ENCODE measurements at places on chromosomes 7 and 10.

DNA sequence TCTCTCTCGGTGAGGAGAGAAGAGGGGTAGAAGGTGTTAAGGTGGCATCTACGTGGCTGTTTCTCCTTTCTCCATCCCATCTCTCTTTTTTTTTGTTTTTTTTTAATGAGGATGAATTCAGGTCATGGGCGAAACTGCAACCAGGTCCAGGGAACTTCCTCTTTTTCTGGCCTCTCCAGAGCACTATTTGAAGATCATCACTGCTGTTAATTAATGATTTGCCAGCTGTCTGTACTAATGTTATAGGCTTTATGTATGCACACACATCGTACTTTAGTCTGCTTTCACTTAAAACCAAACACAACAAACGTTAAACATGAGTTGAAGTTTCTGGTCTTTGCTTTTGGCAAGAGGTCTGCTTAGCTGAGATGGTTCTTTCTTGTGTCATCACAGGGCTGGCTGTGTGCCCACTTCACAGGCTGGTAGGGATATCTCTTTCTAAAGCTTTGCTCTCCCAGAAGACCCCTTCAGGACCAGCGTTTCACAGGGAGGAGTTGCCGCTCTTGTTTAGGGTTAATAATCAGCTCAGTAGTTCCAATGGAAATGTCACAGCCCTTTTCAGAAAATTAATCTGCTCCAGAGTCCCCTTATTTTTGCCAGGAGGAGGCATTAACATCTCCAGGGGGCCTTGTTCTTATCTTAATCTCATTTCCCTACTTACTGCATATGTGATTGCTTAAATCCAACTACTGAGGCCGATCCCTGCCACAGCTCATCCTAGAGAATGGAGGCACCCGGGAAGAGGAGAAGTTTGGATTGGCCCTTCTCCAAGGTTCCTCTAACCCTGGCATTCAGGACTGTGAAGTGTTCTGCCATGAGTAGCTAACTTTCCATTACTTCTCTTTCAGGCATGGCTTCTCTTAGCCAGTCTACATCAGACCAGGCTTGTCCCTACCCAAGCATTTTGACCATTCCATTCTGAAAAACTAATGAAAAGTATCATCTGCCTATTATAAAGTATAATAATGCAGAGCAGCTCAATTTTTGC lies 273.9 kb upstream of the NFE2L3 start:
- no peak for DNase-seq

GRCh38 chr10:132711613-132712121 lies 74.3 kb downstream of the NKX6-2 start:
- no peak for DNase-seq

GRCh38 chr7:74454925-74455288 lies 1.2 kb downstream of the GTF2IRD1 start:
- no peak for DNase-seq

GRCh38 chr7:27177795-27178320 lies 3.7 kb upstream of the HOXA10 start:
- DNase-seq = no peak

DNA sequence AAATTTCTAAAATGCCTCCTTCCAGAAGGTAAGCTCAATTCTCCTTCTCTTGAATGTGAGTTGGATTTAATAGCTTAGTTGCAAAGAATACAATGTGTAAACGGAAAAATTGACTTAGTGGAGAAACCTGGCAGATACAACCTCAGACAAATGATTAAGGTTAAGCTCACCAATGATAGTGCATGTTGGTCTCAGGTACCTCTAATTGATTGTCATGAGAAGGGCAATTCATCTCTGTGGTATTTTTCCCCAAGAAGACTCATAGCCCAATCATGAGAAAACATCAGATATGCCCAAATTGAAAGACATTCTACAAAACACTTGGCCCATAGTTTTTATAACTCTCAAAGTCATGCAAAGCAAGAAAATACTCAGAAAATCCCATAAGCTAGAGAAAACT lies 36.2 kb upstream of the TMEM106B start:
- DNase-seq = no peak

DNA sequence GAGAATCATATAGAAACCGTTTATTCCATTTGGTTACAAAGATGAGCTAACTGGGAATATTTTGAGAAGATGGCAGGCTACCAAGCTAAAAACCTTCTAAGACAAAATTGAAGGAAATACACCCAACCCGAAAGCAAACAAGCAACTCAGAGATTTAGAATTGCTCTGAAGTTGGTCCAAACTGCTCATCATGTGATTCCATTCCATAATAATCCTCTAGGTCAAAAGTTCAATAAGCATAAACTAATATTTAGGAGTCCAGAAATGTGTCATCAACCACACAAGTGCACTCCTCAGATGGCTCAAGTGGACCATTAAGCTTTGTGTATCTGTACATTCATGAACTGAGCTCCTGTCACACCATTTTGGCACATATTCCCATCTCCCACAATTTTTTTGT lies 28.7 kb downstream of the DGKI start:
- no peak for DNase-seq

- DNase-seq = no peak
These were observed 143.8 kb downstream of the MAPK8 start for GRCh38 chr10:48450233-48450740.

DNA sequence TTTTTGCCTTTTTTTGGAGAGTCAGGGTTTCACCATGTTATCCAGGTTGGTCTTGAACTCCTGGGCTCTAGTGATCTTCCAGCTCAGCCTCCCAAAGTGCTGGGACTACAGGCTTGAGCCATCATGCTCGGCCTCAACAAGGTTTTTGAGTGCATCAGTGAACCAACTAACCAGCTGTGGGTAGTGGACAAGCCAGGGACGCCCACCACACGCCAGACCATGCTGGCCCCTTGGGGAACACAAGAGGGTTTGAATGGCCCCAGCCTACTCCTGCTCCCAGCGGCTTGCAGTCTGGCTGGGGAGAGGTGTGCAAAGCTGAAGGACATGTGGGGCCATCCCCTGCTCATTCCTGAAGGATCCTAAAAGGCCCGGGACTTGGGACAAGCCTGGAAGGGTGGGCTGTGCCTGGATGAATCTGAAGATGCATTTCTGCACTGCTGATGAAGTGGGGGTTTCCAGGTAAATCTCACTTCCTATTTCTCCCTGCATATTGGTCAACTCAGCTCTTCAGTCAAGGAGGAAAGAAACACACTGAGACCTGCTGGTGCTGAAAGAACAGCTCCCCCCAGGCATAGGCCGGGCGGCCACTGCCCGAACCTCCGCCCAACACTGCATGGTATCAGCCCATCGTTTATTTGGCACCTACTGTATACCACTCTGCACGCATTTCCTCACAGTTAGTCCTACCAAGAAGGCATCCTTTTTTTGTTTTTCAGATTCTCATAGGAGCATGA lies 6.9 kb downstream of the MMD2 start:
- no peak for DNase-seq

DNA sequence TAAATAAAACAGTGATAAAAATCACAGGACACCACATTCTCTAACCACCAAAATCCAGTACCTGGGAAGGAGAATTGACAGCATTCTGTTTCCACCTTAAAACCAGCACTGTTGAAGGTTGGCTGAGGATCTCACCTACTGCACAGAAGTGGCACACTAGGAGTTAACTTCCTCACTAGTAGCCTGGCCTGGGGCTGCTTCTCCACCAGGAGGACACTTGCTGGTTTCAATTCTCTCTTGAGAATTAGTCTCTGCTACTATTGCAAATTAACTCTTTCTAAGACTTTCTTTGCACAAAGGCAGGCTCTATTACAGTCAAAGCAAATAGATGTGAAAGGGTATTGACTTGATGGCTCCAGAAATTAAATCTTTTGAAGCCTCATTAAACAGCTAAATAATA lies 2.3 kb upstream of the CTTNBP2 start:
- DNase-seq = no peak

DNA sequence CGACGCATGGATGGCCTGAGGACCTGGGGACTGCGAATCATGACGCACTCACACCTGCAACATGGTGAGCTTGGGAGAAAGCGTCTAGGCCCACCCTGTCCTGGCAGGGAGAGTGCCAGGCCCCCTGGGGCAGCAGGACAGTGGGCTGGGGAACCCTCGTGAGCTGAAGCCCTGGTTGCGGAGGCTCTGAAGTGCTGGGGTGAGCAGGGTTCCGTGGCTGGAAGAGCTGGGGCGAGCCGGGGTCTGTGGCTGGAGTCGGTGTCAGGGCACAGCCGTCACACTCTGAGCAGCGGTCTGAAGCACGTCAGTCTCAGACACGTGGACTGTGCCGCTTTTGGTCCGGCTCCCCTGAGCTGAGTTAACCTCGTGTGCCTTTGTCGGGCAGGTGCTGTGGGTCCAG lies 4.7 kb downstream of the SUN1 start:
- no peak for DNase-seq

DNA sequence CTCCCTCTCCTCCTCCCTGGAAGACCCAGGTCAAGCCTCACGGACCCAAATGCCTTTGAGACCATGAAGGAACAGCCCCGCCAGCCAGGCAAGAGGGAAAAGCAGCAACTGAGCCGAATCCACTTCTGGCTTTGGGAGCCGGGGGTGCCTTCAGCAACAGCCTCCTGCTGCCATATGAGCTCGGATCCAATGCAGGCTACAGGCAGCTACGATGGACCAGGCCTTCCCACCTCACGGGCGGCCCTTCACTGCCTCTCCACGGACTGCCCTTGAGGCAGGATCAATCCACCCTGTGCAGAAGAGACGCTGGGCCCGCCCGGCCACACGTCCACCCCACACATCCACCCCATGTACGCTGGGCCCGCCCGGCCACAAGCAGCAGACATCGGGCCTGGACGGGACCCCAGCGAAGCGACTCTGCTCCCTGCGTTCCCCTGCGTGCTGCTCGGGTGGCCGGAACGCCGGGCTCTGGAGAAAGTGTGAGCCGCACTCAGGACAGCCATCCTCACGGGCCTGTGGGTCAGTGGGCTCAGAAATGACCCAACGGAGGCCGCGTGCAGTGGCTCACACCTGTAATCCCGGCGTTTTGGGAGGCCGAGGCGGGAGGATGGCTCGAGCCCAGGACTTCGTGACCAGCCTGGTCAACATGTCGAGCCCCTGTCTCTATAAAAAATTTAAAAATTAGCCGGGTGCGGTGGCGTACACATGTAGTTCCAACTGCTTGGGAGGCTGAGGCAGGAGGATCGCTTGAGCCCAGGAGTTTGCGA lies 82.0 kb downstream of the FOXL3 start:
- DNase-seq = no peak

- DNase-seq = no peak
These were observed 6.8 kb downstream of the ARL5B start for GRCh38 chr10:18665815-18666558.

DNA sequence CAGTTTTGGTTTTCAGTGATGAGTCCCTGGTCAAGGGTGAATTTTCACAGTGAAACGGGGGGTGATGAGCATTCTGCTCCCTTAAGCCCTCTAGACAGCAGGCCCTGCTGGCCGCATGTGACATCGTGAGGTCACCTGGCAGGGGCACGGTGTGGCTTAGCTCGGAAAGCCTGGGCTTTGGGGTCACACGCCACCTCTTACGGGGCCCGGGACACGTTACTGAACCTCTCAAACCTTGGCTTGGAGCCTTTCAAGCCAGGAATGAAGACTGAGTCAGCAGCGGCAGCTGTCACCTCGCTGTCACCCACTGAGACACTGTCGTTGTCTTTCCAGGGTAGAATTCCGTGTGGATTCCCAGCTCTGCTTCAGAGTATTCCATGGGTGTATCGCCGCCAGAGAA lies 4.1 kb downstream of the GET4 start:
- no peak for DNase-seq

GRCh38 chr7:96770758-96771157 lies 61.1 kb upstream of the SEM1 start:
- no peak for DNase-seq

GRCh38 chr7:32453341-32454011 lies 36.7 kb downstream of the LSM5 start:
- DNase-seq = no peak

DNA sequence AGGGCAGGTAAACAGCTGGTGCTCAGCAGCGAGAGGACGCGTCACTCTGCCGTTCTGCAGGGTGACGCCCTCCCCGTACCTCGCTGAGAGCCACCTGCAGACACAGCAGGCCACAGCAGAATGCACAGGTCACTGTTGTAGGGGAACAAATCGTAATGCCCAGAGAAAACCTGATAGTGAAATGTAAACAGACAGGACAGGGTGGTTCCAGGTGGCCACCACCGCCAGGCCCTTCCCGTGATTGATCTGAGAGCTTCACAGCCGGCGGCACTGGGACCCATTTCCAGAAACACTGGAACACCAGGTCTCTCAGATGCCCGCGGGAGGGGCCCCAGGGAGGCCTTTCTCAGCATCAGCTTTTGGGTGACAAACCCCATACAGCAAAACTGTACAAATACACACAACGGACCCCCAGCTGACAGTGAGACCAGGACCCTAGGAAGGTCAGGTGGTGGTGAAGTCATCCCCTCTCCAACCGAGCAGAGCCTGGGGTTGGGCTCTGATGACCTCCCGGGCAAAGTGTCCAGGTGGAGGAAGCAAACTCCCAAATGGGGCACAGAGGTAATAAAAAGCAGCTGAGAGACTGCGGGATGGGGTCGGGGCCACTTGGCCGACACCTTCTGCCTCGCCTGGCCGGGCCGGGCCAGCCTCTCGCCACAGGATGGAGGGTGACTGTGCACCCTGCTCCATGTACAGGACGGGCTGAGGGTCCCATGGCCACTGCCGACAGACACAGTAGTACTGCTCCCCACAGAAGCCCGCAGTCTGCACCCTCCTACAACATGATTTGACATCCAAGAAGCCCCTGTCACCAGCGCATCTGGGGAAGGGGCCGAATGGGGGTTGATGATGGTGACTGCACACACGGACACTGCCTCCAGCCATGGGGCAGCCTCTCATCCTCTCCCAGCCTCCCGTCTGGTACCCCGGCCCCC lies 4.6 kb downstream of the BHLHA15 start:
- no peak for DNase-seq

DNA sequence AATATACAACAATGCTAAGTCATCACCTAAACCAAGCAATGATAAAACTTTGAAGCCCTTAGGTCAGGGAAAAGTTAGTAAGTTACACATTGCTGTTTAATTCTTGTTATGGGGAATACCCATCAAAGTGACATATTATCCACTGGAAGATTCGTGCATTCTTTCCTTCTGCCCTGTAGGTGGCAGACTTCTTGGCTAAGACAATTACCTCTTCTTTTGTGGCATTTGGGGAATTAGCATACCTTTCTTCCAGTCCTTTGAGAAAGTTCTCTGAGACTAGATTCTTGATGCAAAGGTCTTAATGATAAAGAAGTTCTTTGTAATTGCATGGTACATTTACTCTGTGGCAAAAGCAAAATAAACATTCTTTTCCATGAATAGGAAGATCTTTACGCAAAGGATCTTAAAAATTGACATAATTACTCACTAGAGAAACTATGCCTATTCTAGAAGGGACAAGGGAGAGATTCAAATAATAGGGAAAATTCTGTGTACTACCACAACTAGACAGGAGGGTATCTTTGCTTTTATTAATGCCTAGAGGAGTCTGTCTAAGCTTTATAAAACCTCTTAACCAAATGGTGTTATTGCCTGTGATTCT lies 395.9 kb downstream of the GRM8 start:
- DNase-seq = peak; percentile 3

- DNase-seq = no peak
These were observed 158.9 kb upstream of the AGR3 start for GRCh38 chr7:17040716-17041115.

- DNase-seq = no peak
These were observed 88.6 kb upstream of the ZNF716 start for GRCh38 chr7:57361406-57361805.

GRCh38 chr7:45974540-45975360 lies 53.7 kb upstream of the IGFBP3 start:
- DNase-seq = no peak

- DNase-seq = no peak
These were observed 81.0 kb upstream of the KAT6B start for GRCh38 chr10:74745449-74745848.

GRCh38 chr10:10223131-10223530 lies 794.5 kb upstream of the CELF2 start:
- DNase-seq = no peak

GRCh38 chr10:51915031-51915542 lies 215.7 kb upstream of the CSTF2T start:
- no peak for DNase-seq
